Activated naive CD8-positive, alpha-beta T cell treated with anti-CD3 and anti-CD28 coated beads for 36 hours (primary cell): ENCODE measurements at places on chromosomes 12 and 14. TPM values are rescaled to one million over a fixed set of nuclear protein-coding genes. Genes with fewer than 3 reads are reported as not detected.

Gene RSRC2
- 89.0 TPM for total RNA-seq

Gene IQSEC3
- 3.2 TPM for total RNA-seq

Gene ST8SIA1
- total RNA-seq = 0.49 TPM

Gene CRIP1
- 87.3 TPM for total RNA-seq

Gene ZNF268
- 19.8 TPM for total RNA-seq

Gene TNS2
- 2.6 TPM for total RNA-seq

Gene KRT83
- total RNA-seq = not detected

Gene NINJ2
- total RNA-seq = 1.4 TPM

Gene SRRM4
- total RNA-seq = not detected

Gene IRAK3
- 0.30 TPM for total RNA-seq

Gene LYZ
- not detected for total RNA-seq

Gene CMKLR1
- not detected for total RNA-seq

Gene HHIPL1
- not detected for total RNA-seq

DNA sequence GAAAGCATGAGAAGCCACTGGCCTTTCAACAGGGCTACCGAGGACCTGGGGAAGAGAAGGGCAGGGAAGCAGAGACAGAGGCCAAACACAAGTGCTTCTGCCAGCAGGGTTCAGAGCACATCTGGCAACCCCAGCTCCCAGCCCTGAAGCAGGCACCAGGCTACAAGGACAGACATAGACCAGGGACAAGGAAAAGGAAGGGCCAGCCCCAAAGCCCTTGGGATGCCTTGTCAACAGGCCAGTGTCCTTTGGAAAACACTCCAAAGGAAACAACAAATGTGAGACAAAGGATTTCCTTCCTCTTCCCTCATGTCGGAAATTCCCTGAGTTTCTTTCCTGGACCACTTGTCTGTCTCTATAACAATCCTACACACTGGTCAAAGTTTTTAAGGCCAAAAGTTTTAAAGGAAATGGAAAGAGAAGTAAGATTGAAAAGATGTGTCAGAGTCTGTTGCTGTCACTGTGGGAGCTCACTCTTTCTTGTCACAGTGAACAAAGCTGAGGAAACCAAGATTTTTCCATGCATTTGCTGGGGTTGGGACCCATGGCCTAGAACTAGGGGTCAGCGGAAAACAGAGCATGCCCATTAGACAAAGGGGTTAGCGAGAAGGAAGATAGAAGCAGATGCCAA lies 59.4 kb downstream of the TTC9 start:
- no peak for DNase-seq

DNA sequence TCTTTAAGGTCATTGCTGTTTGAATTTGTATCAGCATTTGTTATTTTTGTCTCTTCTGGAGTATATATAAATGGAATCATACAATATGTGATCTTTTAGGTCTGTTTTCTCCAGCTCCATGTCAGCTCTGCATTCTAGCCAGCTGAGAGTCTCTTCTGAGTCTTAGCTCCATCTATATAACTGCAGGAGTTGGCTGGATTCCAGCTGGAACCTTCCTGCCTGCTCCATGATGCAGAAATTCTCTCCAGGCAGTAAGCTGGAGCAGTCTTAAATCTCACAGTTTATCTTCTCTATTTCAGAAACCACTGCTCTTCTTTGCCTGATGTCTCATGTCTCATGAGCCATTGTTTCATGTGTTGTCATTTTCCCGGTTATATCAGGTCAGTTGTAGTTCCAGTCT lies 827.6 kb downstream of the NRXN3 start:
- DNase-seq = no peak

- DNase-seq = no peak
These were observed 25.8 kb upstream of the RAB35 start for GRCh38 chr12:120142231-120142877.

DNA sequence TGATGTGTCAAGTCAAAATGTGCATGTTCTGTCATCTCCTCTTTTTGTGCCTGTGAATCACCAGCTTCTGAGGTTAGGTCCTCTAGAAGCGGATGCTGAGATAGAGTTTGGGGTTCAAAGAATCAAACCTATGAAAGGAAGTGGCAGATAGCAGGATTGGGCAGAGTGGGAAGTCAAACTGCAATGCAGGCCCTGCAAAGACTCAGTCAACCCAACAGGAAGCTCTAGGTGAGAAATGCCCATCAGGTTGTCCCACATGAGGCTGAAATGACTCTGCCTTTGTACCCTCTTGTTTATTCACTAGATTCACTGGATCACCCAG lies 4.5 kb upstream of the MIA2 start:
- DNase-seq = peak; percentile 65

GRCh38 chr12:94930772-94931171 lies 72.7 kb downstream of the NDUFA12 start:
- DNase-seq = no peak

GRCh38 chr14:103711516-103712431 lies 3.5 kb downstream of the XRCC3 start:
- DNase-seq = no peak

DNA sequence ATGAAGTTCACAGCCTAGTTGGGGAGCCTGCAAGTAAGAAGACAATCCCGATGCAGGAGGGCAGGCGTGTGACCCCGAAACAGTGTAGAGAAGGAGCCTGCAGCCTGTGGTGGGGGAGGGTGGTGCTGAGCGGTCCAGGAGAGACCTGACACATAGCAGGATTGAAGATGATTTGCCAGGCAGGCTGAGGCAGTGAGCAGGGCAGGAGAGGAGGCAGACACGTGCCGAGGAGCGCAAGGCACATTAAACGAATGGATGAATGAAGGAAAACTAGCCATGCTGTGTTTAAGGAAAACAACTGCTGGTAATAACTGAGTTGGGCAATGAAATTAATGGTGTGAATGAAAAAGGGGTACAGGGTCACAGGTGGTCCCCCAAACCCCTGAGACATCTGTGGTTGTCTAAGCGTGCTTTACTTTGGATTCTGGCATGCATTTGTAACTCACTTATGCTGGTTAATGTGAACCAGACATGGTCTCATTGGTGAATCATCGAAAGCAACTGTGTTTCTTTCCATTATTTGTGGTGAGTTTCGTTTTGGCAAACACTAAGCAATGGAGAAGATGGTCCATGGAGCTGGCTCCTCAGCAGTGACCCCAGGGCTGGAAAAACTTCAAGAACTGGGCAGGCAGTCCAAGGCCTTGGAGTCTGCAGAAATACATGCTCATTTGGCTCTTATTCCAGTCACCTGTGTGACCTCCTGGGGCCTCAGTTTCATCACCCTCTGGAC lies 96.9 kb upstream of the EVL start:
- DNase-seq = no peak

GRCh38 chr12:117045160-117046010 lies 53.8 kb downstream of the TESC start:
- no peak for DNase-seq

DNA sequence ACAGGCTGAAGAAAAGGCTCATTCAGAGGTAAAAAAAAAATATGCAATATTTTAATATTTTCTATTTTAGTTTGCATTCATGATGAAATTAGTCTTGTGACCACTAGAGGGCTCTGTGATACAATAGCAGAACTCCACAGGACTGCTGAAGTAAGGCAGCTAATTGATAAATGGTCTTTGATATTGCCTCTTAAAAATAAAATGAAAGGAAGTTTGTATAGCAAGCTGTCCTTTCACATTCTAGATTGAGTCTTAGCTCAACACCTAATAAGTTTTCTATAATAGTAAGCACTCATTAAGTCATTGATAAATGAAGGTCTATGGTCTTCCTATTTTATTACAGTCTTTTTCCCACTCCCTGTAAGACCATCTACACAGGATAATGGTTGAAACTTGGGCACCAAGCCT lies 315.7 kb downstream of the NAV3 start:
- no peak for DNase-seq

- no peak for DNase-seq
These were observed 66.6 kb downstream of the DAAM1 start for GRCh38 chr14:59254911-59255545.

DNA sequence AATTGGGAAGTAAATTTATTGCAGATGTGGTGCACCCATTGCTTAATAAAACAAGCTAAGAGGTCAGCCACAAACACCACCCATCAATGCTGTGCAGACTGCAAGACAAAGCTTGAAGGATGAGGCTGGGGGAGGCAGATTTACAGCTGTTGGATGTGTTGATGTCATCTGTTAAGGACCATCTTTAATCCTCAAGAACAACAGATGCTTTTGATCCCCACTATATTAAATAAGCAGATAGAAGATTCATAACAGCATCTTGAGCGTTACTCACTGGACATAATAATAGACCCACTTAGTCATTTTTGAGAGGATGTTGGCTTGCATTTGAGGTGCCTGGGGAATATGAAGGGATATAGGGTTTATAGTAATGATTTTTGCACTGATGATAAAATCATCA lies 58.8 kb downstream of the GPR68 start:
- no peak for DNase-seq

- DNase-seq = no peak
These were observed 53.6 kb downstream of the C12orf42 start for GRCh38 chr12:103442182-103442555.

DNA sequence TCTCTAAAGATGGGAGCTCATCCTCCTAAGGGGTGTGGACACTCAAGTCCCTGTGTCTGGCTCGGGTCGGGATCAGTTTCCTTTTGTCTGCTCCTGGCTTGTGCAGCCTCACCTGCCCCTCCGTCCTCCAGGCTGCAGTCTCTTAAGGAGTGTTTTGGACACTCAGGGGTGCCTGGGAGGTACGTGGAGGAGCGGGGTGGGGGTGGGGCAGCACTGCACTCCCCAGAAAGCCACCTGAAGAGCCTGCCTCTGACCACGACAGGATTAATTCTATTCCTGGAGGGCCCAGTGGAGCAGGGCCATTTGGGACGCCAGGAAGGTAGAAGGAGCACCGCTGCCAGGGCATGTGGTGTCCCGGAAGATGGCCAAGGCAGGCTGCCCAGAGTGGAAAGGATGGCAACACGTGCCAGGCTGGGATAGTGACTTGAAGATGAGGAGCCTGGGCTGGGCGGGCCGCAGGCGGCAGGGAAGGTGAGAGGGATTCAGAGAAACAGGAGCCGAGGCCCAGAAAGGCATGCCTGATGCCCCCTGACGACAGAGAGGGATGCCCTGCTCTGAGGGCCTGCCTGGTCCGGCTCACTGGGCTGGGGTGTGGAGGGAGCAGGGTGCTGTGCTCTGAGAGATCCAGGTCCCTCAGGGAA lies 14.8 kb upstream of the LRTM2 start:
- DNase-seq = no peak

DNA sequence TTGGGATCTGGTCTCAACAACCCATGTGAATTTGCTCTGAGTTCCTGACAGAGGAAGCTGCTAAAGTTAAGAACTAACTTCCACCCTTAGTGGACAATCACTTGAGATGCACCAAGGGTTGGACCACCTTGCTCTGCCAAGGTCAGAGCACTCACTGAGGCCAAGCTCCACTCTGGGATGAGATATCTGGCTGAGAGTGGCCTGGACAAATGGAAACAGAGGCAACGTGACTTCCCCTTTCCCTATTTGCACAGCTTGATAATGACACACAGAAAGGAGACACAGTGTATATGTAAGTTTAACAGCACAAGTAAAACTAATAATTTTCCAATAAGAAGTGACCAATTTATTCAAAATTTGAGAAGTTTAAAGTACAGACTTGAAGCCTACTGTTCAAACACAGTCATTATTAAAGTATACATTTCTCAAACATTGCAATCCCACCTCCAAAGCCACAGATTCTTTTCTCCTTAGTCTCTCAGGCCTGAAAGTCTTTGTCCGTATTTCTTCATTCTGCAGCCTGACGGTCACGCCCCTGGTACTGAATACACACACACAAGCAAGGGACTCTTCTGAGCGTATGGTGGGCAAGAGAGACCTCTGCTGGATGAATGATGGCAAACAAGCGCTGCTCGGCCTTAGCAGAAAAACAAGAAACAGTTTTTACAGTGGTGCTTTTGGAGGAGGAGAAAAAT lies 28.6 kb downstream of the TMEM30B start:
- peak; percentile 58 for DNase-seq

GRCh38 chr12:77777274-77777673 lies 53.4 kb upstream of the NAV3 start:
- no peak for DNase-seq

DNA sequence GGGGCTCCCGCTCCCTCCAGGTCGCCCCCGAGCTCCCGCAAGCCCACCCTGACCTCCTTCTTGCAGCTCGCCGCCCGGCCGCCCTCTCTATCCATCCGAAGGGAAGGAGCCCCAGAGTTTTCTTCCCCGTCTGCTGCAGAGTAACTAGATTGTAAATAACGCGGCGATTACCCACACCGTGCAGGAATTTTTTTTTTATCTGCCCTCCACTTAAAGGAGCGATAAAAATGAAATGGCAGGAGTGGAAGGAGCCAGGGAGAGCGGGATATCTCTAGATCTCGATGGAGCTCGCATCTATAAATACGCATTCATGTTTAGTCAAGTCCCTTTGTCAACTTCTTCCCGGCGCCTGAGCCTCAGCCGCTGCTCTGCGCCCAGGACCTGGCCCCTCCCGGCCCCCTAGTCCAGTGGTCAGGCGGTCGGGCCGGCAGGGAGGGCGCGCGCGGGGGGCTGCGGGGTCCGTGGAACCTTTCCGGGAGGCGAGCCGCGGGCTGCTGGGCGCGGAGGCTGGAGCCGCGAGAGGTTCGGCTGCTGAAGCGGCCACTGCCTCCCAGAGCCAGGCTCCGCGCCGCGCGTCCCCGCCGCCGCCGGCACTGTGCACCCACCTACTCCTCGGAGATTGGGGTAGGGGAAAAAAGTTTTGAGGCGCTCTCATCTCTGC lies 386.0 kb downstream of the BCAT1 start:
- peak; percentile 12 for DNase-seq

GRCh38 chr14:23145794-23146350 lies 26.8 kb upstream of the CEBPE start:
- DNase-seq = no peak

- DNase-seq = no peak
These were observed 140.3 kb upstream of the SEL1L start for GRCh38 chr14:81673930-81674329.
